ELF-1 (cell line): ENCODE measurements at places on chromosomes 7 and 10.

- DNase-seq, result no peak
Observed at GRCh38 chr10:131746785-131747184, 154.0 kb upstream of the PPP2R2D start.

GRCh38 chr10:60172363-60172990, 217.2 kb downstream of the ANK3 start:
- no peak for DNase-seq

GRCh38 chr10:20237586-20237985, 421.4 kb downstream of the PLXDC2 start:
- DNase-seq, result no peak

- DNase-seq, result no peak
Observed at GRCh38 chr7:93690021-93690420, 115.5 kb upstream of the CALCR start.

GRCh38 chr7:17147409-17147808, 151.0 kb upstream of the AHR start:
- DNase-seq, result no peak

GRCh38 chr10:124737708-124738107, 6.5 kb downstream of the FAM53B start:
- no peak for DNase-seq

DNA sequence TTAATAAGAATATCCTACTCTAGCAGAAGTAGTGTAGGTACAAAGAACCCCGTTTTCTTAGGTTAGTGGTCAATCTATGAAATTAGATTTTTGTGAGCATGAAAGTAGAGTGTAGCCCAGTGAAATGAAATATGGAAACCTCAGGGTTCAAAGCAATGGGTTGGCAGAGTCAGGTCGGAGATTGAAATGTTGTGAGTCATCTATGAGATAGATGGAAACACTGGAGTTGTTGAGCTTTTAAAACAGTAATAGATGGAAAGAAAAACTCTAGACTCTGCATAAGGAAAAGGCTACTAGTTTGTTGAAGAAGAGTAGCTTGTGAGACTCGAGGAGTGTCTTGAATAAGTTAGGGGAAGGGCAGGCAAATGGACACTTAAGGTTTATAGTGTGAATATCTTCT, 251.9 kb downstream of the EXOC4 start:
- no peak for DNase-seq

GRCh38 chr7:1496531-1497292, 7.5 kb downstream of the INTS1 start:
- no peak for DNase-seq

GRCh38 chr10:20380401-20380800, 516.7 kb downstream of the NEBL start:
- no peak for DNase-seq

GRCh38 chr10:117830787-117831212, 215.9 kb downstream of the RAB11FIP2 start:
- DNase-seq, result peak; percentile 85

GRCh38 chr10:95247881-95248583, 42.8 kb downstream of the PDLIM1 start:
- DNase-seq, result peak; percentile 44
